ENCODE measurements at places on chromosomes 6 and 20. TPM values are rescaled to one million over a fixed set of nuclear protein-coding genes. Genes with fewer than 3 reads are reported as not detected.

The SMLR1 gene
- total RNA-seq, result not detected

The MYB gene
- total RNA-seq, result 0.39 TPM

GRCh38 chr6:31285486-31285885 is 13.6 kb upstream of the HLA-C start:
- DNase-seq, result no peak

The TRAPPC3L gene
- 0.17 TPM for total RNA-seq

DNA sequence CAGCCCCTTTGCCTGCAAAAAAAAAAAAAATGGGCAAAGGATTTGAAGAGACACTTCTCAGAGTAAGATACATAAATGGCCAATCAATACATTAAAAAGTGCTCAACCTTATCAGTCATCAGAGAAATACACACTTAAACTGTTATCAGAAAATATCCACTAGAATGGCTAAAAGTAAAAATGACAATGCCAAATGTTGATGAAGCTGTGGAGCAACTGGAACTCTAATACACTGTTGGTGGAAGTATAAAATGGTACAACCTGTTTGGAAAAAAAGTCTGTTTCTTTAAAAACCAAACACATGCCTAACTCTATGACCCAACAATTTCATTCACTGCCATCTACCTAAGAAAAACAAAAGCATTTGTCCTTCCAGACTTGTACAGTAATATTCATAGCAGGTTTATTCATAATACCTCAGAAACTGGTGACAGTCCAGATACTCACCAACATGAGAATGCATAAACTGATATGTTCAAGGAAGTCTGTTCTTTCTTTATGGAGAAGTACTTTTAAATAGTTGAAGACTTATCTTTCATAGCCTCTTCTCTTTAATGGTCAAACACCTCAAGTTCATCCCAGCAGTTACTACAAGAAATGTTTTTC is 378.4 kb upstream of the RUNX2 start:
- no peak for DNase-seq

DNA sequence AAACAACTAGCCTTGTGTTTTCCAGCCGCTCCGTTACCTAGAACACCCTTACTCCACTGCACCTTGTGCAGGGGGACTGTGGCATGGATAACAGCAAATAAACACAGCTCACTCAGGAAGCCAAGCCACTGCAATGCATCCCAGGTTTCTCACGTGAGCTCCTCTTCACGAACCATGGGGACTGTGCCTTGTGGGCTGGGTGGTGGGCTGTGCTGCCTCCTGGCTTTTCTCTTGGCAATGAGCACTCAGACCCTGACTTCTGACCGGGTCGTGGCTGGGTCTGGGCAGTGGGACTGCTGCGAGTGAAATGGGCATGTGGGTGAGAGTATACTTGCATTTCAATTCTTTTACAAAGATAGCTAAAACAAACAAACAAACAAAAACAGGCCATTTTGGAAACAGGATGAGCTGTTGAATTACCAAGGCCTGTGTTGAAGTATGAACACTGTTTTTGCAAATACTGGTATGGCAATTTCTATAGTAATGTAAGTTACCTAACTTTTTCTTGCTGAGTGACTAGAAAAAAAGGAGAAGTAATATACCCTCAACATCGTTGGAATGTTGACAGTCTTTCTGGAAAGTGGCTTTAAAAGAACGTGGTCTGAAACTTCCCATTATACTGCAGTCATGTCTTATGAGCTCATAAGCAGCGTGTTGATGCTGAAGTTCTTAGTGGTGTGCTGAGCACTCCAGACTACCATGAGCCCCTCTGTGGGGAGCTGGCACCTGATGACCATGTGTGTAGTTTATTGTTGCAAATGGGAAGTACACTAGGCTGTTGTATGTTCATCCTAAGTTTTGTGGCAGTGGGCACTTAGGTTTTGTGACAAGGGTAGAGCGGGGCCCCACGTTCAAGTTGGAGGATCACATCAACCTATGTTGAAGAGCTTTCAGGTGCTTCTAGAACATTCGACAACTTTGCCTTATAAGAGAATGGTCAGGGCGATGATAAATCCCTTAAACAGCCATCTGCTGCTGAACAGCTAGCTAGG is 120.4 kb downstream of the ARMC2 start:
- DNase-seq, result no peak

GRCh38 chr6:35457907-35458306 is 5.8 kb downstream of the FANCE start:
- DNase-seq, result no peak

DNA sequence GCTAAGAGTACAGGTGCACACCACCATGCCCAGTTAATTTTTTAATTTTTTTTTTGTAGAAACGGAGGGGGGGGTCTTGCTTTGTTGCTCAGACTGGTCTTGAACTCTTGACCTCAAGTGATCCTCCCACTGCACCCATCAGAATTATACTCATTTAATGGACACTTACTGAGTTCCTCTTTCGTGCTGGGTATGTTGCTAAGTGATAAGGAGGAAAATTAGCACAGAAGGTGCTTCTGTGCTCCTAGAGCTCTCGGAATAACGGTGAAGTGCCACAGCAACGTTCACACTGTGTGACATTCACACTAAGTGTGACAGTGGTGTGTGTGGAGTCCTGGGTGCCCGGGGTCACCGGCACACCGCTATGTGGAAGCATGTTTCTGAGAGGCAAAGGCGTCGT is 32.1 kb upstream of the BMP6 start:
- no peak for DNase-seq

The TP53RK gene
- total RNA-seq, result 17.0 TPM

GRCh38 chr6:31681135-31681671 is 336 bp upstream of the LY6G5C start:
- no peak for DNase-seq

DNA sequence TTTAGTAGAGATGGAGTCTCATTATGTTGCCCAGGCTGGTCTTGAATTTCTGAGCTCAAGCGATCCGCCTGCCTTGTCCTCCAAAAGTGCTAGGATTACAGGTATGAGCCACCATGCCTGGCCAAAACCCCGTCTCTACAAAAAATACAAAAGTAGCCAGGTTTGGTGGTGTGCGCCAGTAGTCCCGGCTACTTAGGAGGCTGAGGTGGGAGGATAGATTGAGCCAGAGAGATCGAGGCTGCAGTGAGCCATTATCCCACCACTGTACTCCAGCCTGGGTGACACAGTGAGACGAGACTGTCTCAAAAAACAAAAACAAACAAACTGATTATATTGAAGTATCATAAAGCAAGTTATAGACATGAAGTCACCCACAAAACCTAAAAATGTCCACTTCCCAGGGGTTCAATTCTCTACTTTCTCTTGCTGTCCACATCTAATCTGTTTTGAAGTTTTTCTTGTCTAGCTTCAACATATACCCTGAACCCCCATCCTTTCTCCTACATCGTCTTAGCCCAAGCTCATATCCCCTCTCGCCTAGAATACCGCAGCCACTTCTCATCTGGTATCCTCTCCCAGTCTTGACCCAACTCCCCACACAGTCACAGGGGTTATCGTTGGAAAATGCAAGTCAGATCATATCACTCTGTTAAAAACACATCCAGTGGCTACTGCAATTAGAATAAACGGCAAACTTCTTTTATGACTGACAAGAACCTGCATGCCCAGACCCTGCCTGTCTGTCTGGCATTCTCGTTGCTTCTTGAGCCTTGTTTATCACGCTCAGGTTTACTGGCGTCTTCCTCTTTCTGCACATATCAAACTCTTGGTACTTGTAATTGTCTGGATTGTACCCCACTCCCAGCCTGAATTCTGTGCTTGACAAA is 20.1 kb upstream of the NCOA3 start:
- no peak for DNase-seq

The APOM gene
- total RNA-seq, result 1.1 TPM

The CTAGE9 gene
- not detected for total RNA-seq

The PNLDC1 gene
- not detected for total RNA-seq

The CHD6 gene
- total RNA-seq, result 8.5 TPM

DNA sequence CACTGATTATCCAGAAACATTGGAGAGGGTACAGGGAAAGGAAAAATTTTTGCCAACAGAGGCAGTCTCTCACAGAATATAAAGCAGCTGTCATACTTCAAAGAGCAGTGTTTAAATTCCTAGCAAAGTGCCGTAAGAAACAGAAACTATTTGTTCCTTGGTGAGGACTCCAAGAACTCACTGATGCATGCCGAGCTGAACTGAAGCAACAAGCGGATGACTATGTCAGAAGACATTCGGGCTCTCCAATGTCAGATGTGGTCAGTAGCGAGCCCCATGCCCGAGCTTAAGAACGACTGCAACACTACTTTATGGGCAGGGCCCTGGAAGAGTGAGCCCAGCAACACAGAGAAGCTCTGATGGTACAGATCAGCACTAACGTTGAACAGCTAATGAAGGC is 54.7 kb downstream of the OR2B6 start:
- DNase-seq, result no peak

GRCh38 chr20:8646033-8646441 is 422.9 kb upstream of the PLCB4 start:
- peak; percentile 25 for DNase-seq

GRCh38 chr6:136751522-136751956 is 40.7 kb downstream of the MAP3K5 start:
- no peak for DNase-seq

The HRH3 gene
- not detected for total RNA-seq

DNA sequence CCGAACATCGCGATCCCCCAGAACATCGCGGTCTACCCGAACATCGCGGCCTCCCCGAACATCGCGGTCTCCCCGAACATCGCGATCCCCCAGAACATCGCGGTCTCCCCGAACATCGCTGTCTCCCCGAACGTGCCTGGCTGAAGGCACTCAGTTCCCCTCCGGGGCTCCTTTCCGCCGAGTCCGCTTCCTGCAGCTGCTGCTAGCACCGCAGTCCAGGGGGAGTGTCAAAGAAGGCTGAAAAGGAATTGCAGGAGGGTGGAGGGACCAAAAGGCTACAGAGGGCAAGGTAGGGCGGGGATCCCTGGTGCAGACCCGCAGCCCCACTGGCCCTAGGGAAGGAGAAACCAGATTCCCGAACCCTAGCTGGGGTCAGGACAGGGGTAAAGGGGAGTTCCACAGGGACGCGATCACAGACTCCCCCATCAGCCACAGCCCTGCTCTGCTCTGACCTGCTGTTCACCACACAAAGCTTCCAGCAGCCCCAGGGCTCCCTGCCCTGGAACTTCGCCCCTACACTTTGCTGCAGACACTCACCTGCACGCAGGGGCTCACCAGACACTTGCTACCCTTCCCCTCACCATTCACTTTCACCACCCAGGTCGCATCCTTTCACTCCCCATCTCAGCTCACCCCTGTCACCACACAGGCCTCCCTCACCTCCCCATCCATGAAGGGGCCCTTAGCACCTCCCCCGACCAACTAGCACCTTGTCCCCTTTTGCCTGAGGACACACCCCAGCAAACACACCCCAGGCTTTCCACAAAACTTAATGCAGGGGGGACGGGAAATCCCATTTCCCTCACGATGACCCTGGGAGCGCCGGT is 1.7 kb downstream of the ULBP1 start:
- DNase-seq, result no peak

The HLA-DRB1 gene
- 1.4 TPM for total RNA-seq

The MYLIP gene
- 15.9 TPM for total RNA-seq

The R3HDML gene
- total RNA-seq, result not detected

The NEU1 gene
- total RNA-seq, result 91.5 TPM

The SYCP2L gene
- 1.5 TPM for total RNA-seq

The DTNBP1 gene
- 15.3 TPM for total RNA-seq

DNA sequence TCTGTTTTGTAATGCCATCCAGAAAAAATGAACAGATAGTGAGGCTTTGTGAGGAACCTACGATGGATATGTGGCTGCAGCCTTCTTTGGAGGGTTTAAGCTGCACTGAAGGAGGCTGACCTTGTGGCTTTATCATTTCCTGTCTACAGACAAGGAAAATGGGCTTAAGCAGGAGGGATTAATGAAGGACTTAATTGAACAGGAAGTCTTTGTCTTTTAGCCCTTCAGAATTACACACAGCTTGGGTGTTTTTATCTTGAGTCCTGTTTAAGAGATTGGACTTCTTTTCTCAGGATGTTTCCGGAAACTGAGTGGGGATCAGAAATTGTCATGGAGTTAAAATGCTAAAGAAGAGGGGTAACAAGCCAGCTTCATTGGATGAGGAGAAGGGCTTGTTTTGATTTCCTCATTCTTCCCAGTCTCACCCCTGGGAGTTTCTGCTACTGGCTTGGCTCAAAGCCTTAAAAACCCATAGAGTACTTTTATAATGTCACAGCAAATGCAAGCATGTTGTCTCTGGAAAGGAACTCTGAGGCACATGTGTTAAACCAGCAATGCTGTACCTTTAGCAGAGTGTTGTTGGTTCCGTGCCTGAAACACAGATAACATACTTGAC is 193.6 kb downstream of the JARID2 start:
- no peak for DNase-seq

The BPI gene
- 0.10 TPM for total RNA-seq

The GMDS gene
- total RNA-seq, result 20.2 TPM

- peak; percentile 81 for DNase-seq
These were observed 38.0 kb upstream of the TOP1 start for GRCh38 chr20:40990542-40991120.

DNA sequence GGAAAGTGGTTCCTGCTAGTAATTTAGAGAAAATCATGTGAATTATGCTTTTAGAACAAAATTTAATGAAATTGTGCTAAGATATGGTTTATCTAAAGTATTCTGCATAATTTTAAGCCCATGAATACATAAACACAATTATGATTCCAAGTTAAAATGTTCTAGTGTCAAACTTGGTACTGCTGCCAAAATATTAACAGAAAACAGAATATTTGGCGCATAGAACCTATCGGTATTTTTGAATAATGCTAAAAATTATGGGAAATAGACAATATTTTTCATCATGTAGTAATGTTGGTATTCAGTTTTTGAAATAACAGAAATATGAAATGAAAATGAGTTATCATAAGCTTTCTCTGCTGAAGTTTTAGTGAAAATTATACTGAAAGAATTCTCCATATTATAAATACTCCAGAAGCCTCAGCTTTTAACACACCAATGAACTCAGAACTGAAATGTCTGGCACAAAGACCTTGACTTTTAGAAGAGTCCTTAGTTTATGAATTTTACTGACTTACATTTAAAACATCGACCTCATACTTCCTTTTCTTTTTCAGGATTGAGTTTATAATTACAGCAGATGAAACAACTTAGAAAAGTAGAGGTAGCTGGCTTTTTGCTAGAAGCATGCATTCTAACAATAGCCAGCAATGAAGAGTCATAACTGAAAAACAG is 1192.3 kb upstream of the GJE1 start:
- no peak for DNase-seq

The RHAG gene
- total RNA-seq, result not detected

GRCh38 chr6:18837013-18837412 is 449.9 kb downstream of the RNF144B start:
- DNase-seq, result no peak

Measured in H4 (cell line).